Small intestine (tissue), 16 donors: ENCODE measurements at places on chromosomes 2 and 18. TPM values are rescaled to one million over a fixed set of nuclear protein-coding genes. Genes with fewer than 3 reads are reported as not detected.
A peak's percentile ranks its signal among the peaks of the same experiment; 100 is the strongest.

DNA sequence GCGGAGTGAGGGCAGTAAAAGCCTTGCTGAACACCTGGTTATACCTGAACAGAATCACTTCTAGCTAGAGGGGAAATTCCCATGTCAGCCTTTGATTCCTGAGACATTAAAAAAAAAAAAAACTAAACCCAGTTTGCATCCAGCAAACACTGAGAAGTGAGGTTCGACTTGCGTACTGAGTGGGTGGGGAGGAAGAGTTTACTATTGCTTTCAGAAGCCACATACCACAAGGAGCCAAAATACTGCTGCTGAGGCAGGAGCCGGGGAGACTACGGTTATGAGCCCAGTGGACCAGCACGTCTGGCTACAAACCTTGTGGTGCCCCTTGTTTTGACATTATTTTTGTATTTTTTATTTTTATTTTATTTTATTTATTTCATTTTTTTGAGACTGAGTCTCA, 2.7 kb downstream of the COLEC11 start:
- no peaks in the 10 kb centered on the region for H3K4me1 ChIP-seq
- no peak overlapping the region for H3K4me3 ChIP-seq
- H3K27me3 ChIP-seq = no peaks in the 10 kb centered on the region
- H3K27ac ChIP-seq = no peak overlapping the region

- peaks cover 18% of the 10 kb centered on the region for H3K4me1 ChIP-seq
- H3K27ac ChIP-seq = peak overlapping the region; percentile 81
- no peaks in the 10 kb centered on the region for H3K27me3 ChIP-seq
- peak; percentile 94 for DNase-seq
- peak overlapping the region; percentile 49 for H3K4me3 ChIP-seq
Measured at GRCh38 chr2:218387369-218388194, 5.5 kb downstream of the SLC11A1 start.

DNA sequence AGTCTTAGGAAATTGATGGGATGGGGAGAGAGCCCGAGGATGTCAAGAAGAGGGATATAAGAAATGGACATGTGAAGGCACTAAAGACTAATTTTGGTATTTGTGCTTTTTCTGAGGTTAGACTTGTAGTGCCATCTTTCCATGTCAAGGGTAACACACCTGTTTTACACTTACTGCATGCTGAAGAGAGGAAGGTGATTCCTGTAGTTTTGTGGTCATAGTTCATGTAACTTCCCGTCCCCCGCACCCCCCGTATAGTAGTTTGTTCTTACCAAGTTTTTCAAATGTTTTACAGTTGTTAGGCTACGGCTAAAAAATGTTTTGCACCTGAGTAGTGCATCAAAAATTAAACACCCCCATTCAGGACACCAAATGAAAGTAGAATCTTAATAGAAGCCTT, 73.8 kb downstream of the CLIP4 start:
- H3K27ac ChIP-seq = no peak overlapping the region
- no peak for DNase-seq
- no peaks in the 10 kb centered on the region for H3K4me1 ChIP-seq

- H3K4me3 ChIP-seq = no peak overlapping the region
- H3K4me1 ChIP-seq = no peaks in the 10 kb centered on the region
- no peak overlapping the region for H3K27ac ChIP-seq
Measured at GRCh38 chr2:20781656-20782265, 41.1 kb downstream of the LDAH start.

Gene BCL11A
- 2.2 TPM for polyA plus RNA-seq

- no peaks in the 10 kb centered on the region for H3K27me3 ChIP-seq
- H3K4me3 ChIP-seq = no peak overlapping the region
- no peaks in the 10 kb centered on the region for H3K36me3 ChIP-seq
- no peak for DNase-seq
Measured at GRCh38 chr18:48932462-48932818, 18.3 kb downstream of the SMAD7 start.

- no peaks in the 10 kb centered on the region for H3K27me3 ChIP-seq
- no peaks in the 10 kb centered on the region for H3K36me3 ChIP-seq
- H3K4me1 ChIP-seq = peaks cover 3% of the 10 kb centered on the region
- no peak overlapping the region for H3K27ac ChIP-seq
Measured at GRCh38 chr18:2316082-2316750, 255.1 kb downstream of the METTL4 start.

DNA sequence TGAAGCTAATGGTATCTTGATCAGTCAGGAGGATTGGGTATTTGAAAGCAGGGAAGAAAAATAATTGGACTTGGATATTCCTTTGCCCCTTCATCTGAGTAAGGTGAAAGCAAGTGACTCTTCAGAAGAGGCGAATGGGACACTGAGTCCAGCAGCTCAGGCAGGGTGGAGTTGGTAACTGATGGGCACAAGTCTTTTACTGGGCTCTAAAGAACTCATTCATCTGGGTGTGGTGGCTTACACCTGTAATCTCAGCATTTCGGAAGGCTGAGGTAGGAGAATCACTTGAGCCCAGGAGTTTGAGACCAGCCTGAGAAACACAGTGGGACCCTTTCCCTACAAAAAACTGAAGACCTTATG, 11.2 kb downstream of the CFLAR start:
- peak overlapping the region; percentile 23 for H3K4me3 ChIP-seq
- H3K36me3 ChIP-seq = peaks cover 4% of the 10 kb centered on the region
- peak; percentile 84 for DNase-seq
- peaks cover 26% of the 10 kb centered on the region for H3K4me1 ChIP-seq
- H3K27ac ChIP-seq = peak overlapping the region; percentile 81

Gene SLC14A1
- polyA plus RNA-seq = 1.3 TPM

- no peaks in the 10 kb centered on the region for H3K27me3 ChIP-seq
- H3K36me3 ChIP-seq = no peaks in the 10 kb centered on the region
- peak overlapping the region; percentile 99 for H3K27ac ChIP-seq
- H3K4me3 ChIP-seq = peak overlapping the region; percentile 67
- DNase-seq = no peak
Measured at GRCh38 chr2:70125498-70125898, 38.2 kb downstream of the PCBP1 start.

- H3K27me3 ChIP-seq = no peaks in the 10 kb centered on the region
- no peaks in the 10 kb centered on the region for H3K4me1 ChIP-seq
- no peak overlapping the region for H3K27ac ChIP-seq
- H3K36me3 ChIP-seq = no peaks in the 10 kb centered on the region
- no peak overlapping the region for H3K4me3 ChIP-seq
- DNase-seq = no peak
Measured at GRCh38 chr18:12598181-12598930, 59.6 kb downstream of the SPIRE1 start.

Gene ANKRD30B
- polyA plus RNA-seq = not detected

DNA sequence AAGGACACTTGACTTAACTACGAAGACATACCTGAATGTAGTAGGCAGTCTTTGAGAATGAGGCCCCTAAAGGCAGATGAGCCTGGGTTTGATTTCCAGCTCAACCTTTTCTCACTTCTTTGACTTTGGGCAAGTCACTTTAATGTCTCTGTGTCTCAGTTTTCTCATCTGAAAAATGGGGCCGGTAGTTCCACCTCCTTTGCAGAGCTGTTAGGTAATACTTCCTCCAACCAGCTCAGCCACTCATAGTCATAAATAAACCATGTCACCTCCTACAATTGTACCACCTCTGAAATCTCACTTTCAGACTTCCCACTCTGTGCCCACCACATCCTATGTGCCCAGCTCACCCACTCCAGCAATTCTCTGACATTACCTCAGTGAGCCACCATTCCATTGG, 10.4 kb downstream of the ARHGAP25 start:
- H3K4me3 ChIP-seq = no peak overlapping the region
- peaks cover 5% of the 10 kb centered on the region for H3K4me1 ChIP-seq
- DNase-seq = no peak
- H3K36me3 ChIP-seq = no peaks in the 10 kb centered on the region

Gene PAX3
- 0.06 TPM for polyA plus RNA-seq

DNA sequence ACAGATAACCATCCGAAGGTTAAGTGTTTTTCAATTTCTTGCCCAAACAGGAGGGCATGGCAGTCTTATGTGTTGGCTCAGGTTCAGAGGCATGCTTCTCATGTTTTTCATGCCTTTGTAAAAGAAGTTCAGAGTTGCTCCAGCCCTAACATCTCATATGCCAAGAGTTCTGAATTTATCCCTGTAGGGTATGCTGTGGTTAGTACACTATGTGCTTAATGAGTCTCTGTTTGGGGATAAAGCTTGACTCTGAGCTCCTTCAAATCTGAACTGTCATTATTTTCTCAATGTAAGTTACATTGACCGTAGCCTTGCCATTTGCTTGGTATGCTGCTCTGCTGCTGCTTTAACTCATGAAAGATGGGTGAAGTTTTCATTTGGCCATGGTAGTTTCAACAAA, 67.9 kb upstream of the PNPT1 start:
- H3K27ac ChIP-seq = no peak overlapping the region
- H3K27me3 ChIP-seq = no peaks in the 10 kb centered on the region
- no peak overlapping the region for H3K4me3 ChIP-seq
- no peaks in the 10 kb centered on the region for H3K36me3 ChIP-seq

- DNase-seq = peak; percentile 24
- H3K27me3 ChIP-seq = no peaks in the 10 kb centered on the region
- H3K4me1 ChIP-seq = no peaks in the 10 kb centered on the region
- no peak overlapping the region for H3K4me3 ChIP-seq
- no peaks in the 10 kb centered on the region for H3K36me3 ChIP-seq
- no peak overlapping the region for H3K27ac ChIP-seq
Measured at GRCh38 chr2:231720987-231721966, 13.0 kb downstream of the PTMA start.

DNA sequence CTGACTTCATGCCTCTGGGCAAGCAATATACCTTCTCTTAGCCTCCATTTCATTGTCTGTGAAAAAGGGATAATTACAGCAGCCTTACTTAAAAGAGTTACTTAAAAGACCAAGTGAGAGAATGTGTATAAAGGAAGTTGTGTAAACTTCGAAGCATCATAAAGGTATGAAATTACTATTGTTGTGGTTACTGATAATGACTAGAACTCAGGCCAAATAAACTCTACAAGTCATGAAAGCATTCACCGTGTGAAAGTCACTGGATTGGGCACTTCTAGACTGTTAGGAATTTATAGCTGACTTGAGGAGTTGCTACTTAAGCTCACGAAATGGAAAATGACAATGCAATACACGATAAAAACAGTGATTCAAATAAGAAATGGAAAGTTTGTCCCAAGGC, 67.4 kb upstream of the HAAO start:
- DNase-seq = no peak
- no peaks in the 10 kb centered on the region for H3K4me1 ChIP-seq
- no peaks in the 10 kb centered on the region for H3K36me3 ChIP-seq
- no peak overlapping the region for H3K4me3 ChIP-seq
- H3K27me3 ChIP-seq = no peaks in the 10 kb centered on the region
- no peak overlapping the region for H3K27ac ChIP-seq

DNA sequence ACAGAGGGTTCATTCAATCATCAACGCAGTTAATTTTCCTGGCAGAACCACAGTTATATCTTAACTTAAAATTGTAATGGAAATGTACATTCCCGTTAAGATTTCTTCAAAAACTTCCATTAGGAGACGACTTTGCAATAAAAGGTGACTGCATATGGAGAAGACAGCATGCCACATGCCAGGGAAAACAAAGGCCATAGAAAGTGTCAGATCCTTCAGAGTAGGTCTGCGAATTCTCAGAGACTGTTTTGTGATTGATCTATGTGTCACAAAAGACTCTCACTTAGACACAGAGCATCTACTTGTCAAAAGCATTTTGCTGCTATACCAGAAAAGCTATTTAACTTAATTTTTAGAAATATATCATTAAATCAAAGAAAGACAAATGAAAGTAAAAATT, 274.6 kb downstream of the DPP10 start:
- H3K4me3 ChIP-seq = no peak overlapping the region
- H3K27ac ChIP-seq = no peak overlapping the region
- no peaks in the 10 kb centered on the region for H3K4me1 ChIP-seq
- no peak for DNase-seq
- H3K36me3 ChIP-seq = no peaks in the 10 kb centered on the region

DNA sequence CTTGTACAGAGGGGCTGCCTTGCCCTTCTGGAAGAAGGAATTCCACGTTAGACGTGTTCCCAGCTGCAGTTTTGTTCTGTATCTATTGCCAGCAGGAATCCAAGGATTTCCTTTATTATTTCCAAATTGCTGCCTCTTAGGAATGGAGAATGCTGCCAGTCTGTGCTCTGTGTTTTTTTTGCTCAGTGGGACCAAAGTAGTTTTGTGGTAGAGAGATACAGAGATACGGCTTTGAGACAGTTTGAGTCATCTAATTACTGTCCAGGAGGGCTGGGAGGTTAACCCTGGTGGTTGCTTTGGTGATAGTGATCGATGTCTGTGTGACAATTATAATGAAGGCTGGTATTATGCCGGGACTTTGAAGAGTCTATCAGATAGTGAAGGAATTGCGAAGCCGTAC, 26.3 kb downstream of the ASAP2 start:
- DNase-seq = no peak
- no peaks in the 10 kb centered on the region for H3K27me3 ChIP-seq
- H3K4me3 ChIP-seq = no peak overlapping the region
- H3K27ac ChIP-seq = no peak overlapping the region

DNA sequence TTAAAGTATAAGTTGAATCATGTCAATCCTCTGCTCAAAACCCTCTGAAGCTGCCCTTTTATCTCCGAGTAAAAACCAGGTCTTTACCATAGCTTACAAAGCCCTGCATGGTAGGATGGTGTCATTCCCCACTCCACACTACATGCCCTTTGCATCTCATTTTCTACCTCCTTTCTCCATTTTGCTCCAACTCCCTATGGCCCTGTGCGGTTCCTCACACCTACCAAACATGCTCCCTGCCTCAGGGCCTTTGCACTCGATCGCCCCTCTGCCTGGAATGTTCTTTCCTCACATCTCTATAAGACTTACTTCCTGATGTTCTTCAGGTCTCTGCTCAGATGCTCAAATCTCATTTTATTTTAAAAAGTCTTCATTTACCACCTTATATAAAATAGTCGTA, 80.7 kb downstream of the MYL12B start:
- no peak overlapping the region for H3K4me3 ChIP-seq
- H3K4me1 ChIP-seq = no peaks in the 10 kb centered on the region
- H3K27me3 ChIP-seq = no peaks in the 10 kb centered on the region
- DNase-seq = no peak
- H3K27ac ChIP-seq = no peak overlapping the region
- H3K36me3 ChIP-seq = no peaks in the 10 kb centered on the region

DNA sequence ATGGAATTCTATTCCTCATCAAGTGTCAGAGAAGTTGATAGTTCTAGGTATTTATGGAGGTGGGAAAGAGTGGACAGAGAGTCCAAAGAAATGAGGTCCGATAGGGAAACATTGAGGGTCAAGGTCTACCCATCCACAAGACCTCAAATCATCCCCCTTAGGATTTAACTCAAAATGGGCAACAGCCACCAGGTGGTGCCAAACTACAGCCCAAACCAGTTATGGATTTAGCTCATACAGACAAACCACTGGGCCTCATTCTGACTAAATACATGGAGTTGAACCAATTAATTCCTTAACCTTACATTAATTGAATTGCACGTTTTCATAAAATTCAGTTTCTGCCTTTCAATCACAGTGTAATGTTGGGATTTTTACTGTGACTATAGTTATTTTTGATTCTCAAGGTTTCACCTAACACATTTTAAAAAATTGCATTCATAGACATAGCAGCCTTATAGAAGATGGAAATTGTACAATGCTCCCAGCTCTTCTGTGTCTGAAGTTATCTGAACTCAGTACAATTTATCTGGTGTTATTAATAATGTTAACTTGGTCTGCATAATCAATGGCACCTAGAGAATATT, 98.2 kb upstream of the HNMT start:
- no peaks in the 10 kb centered on the region for H3K36me3 ChIP-seq
- DNase-seq = peak; percentile 44
- H3K4me3 ChIP-seq = no peak overlapping the region
- no peaks in the 10 kb centered on the region for H3K4me1 ChIP-seq
- no peaks in the 10 kb centered on the region for H3K27me3 ChIP-seq
- no peak overlapping the region for H3K27ac ChIP-seq
